ENCODE measurements at places on chromosomes 4 and X.

DNA sequence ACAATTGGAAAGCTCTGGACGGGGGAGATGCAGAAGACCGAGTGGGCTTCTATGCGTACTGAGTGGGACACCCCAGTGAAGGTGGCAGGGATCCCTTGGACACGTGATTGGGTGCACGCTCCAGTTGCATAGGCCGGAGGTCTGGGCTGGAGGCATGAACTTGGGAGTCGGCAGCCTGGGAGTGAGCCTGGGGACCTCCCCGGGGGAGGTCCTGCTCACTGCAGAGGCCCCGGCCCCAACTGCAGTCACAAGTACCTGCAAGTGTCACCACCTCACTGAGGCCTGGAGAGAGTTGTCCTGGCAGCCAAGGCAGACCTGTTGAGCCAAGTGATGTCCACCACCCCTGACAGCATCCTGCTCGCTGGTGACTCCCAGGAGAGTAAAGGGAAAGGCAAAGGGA, 49.3 kb upstream of the HMX1 start:
- DNase-seq = no peak

DNA sequence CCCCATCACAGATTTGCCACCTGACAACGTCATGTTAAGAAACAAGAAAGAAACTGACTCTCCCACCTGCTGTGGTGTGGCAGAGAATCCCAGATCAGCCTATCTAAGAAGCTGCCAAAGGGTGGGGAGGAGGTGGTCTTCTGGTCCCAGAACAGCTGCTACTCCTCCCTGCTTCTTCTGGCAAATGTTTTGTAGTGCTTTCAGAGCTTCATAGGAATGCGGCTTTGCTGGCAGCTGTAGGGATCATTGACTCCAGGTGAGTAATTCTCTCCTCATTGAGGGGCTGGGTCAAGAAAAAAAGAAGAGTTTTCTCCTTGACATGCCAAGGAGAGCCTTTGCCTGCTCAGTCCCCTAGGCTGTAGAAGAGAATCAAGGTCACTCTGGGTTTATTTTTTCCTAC, 23.3 kb downstream of the NRK start:
- no peak for DNase-seq

DNA sequence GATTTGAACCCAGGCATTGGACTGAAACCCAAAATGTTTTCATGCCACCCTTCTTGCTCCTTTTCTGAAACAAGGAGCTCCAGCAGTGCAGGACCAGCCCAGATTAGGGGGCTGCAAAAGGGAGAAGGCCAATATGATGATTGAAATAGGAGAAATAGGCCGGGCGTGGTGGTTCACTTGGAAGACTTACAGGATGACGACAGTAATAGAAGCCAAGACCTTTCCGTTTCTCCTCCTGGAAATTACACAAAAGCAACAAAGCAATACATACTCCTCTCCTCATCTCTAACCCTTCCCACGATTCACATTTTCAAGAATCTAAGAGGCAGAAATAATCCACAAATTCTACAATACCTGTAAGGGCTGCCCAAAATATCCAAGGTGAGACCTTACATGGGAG, 90.8 kb downstream of the ANAPC4 start:
- no peak for DNase-seq

- no peak for DNase-seq
Measured at GRCh38 chr4:134201216-134202161, at the start of gene PABPC4L. PABPC4L (minus strand) TSS chr4:134201789; CDS start chr4:134201019, 770 bp downstream.

- DNase-seq = no peak
Measured at GRCh38 chrX:21705225-21705624, 47.1 kb upstream of the KLHL34 start.

GRCh38 chrX:81201671-81202455, at the start of the genes HMGN5 and SH3BGRL:
HMGN5 (minus strand) TSS chrX:81201913; CDS start chrX:81121549, 80,364 bp downstream.
SH3BGRL (plus strand) TSS chrX:81202102; CDS start chrX:81202201, 99 bp downstream.
- DNase-seq = peak; percentile 43

DNA sequence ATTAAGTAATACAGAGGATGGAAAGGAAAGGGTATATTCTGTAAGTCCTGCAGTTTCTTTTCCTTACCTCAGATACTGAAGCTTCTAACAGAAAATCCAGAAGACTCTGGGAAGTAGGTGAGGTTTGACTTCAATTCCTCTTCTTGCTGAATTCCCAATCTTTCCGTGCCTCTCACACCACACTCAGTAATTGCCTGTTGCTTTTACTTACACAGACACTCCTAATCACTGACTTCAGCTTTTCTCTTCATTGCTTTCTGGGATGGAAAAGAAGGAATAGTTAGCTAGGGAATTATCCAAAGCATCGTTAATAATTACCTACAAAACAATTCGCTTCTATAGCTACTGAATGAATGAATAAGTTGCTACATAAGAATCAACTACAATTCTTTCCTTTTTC, 163.6 kb downstream of the FBXO8 start:
- DNase-seq = no peak

DNA sequence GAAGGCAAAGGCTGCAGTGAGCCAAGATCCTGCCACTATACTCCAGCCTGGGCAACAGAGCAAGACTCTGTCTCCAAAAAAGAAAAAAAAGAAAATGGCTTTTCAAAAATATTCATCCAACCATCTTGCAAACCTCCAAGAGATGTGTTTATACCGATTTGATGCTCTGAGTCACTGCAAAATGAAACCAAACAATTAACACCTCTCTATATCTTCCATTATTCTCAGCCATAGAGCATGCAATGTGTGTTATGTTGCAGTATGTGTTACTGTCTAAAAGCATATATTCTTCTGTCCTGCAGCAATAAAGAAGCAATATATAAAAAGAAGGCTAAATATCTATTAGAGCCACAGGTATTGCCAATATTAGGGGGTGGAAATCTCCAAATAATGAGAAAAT, 51.4 kb downstream of the ARAP2 start:
- no peak for DNase-seq

DNA sequence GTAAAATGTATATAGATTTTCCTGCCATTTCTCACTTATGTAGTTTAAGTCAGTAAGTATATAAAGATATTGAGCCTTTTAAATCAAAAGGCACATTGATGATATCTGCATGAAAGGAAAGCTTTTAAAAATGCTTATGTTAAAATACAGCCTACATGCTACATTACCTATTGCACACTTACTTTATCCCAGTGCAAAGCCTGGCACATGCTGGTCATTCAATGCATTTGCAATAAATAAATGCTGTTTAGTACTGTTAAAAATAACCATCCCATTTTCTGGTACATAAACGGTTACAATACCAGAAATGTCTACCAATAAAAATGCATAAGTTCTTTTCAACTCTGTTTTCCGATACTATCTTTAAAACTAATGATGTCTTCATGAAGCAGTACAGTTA, 22.1 kb upstream of the SPATA4 start:
- no peak for DNase-seq

DNA sequence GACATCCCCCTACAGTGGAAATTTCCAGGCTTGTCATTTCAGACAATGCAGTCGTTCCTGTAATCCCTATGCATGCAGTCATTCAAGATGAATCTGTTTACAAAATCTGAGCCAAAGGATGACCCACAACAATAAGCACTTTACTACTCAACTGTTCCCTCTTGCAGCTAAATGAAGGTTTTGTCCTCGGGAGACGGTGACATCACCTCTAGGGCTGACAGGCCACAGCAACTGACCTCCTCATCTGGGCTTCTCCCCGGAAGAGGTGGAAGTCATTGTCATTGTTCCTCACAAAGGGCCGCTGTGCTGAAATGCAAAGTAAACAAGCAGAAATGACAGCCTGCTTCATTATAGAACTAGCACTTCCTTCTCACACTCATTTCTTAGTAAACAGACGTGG, 29.2 kb downstream of the CLRN2 start:
- no peak for DNase-seq

DNA sequence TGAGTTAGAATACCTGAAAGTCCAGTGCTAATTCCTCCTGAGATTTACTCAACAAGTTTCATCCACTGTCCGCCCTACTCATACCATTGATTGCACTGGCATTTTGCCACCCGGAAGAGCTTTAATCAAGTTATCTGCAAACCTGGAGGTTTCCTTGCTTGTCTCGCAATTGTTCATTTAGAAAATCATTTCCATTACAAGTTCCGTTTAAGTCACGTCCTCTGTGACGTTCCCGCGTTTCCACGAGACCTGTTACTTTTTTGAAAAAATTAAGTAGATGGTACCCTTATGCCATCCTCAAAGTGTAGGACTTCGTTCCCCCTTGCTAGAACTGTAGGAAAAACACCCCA, 761 bp upstream of the FRYL start:
- peak; percentile 6 for DNase-seq

GRCh38 chr4:172760512-172760911, 408.1 kb upstream of the GALNT7 start:
- DNase-seq = no peak

- DNase-seq = no peak
Measured at GRCh38 chr4:94446386-94446785, 5.4 kb upstream of the PDLIM5 start.

GRCh38 chr4:168432419-168433146, 47.7 kb downstream of the DDX60L start:
- no peak for DNase-seq

GRCh38 chrX:43510209-43510608, 145.9 kb upstream of the MAOA start:
- no peak for DNase-seq

DNA sequence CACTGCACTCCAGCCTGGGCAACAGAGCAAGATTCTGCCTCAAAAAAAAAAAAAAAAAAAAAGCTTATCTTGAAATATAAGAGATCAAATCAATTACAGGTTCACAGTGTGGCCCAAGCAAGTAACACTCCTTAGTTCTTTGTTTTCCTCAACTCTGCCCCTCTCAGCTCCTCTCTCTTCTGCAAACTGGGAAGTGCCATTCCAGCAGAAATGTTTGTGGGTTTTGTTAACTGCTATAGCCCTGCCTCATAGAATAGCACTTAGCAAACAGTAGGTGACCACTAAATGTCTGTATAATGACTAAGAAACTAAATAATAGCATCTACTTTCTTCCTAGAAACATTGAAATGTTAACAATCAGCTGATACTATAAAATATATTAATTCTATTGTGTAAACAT, 160.0 kb upstream of the NAP1L5 start:
- DNase-seq = no peak

GRCh38 chrX:36443007-36443406, 523.5 kb downstream of the CFAP47 start:
- DNase-seq = no peak

GRCh38 chr4:78604988-78605387, 53.4 kb downstream of the ANXA3 start:
- DNase-seq = no peak

DNA sequence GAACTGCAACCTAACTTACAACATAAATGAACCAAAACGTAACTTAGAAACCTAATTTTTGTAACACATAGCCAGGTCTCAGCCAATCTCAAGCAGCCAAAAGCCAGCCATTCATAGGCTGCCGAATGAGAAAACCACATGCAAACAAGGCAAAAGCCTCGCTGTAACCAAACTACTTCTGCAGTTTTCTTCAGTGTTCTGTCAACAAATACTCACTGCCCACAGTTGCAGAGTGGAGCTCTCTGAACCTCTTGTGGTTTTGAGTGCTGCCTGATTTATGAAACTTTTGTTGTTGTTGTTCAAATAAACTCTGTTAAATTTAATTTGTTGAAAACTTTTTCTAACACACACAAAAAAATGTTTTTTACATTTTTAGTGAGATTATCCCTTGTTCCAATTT, 251.2 kb downstream of the PAPSS1 start:
- DNase-seq = no peak

- no peak for DNase-seq
Measured at GRCh38 chr4:24573582-24573981, 10.8 kb downstream of the DHX15 start.

GRCh38 chr4:24657768-24658617, 73.6 kb upstream of the DHX15 start:
- no peak for DNase-seq

Measured in activated T-helper 9 cell treated with anti-CD3 and anti-CD28 coated beads, Interleukin-2, amount 50 U/mL, for 16 hours (primary cell).